ENCODE measurements at places on chromosomes 6 and 20. TPM values are rescaled to one million over a fixed set of nuclear protein-coding genes. Genes with fewer than 3 reads are reported as not detected.

- DNase-seq, result no peak
Observed at GRCh38 chr6:111855753-111856152, 17.5 kb downstream of the FYN start.

- DNase-seq, result no peak
Observed at GRCh38 chr6:90080876-90081481, 186.7 kb downstream of the GJA10 start.

GNAS-AS1 gene
- polyA plus RNA-seq, result 0.78 TPM

PHACTR1 gene
- 19.1 TPM for polyA plus RNA-seq

DNA sequence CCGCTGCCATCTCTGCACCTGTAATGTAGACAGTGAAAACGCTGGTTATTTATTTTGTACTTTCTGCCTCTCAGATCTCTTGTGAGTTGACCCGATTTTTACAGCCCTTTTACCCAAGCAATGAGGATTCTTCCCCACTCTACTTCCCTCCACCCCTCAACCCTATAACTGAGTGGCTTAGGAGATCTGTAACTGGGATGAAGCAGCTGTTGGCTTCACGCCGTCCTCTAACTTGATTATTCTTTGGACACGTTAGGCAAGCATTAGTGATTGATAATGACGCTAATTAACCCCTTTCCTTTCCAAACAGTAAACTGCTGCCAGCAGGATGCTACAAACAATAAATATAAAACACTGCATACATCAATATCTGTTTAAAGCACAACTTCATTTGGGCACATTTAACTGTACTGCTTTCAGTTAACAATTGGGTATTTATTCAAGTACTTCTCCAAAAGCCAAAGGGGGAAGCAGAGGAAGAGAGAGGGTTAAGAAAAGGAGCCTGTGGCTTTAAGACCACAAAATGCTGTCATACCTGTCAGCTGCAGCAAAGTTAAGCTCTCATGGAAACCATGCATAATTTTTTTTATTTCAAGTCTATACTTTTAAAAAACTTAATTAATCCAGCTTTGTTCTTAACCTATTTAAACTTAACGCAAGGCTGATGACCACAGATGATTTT is 21.2 kb downstream of the TFAP2A start:
- no peak for DNase-seq

GRCh38 chr6:144158133-144158532 is 7.8 kb downstream of the STX11 start:
- DNase-seq, result no peak

- DNase-seq, result no peak
Observed at GRCh38 chr6:156154896-156155295, 622.3 kb upstream of the ARID1B start.

PKIB gene
- 2.0 TPM for polyA plus RNA-seq

GRIK2 gene
- 15.6 TPM for polyA plus RNA-seq

DNA sequence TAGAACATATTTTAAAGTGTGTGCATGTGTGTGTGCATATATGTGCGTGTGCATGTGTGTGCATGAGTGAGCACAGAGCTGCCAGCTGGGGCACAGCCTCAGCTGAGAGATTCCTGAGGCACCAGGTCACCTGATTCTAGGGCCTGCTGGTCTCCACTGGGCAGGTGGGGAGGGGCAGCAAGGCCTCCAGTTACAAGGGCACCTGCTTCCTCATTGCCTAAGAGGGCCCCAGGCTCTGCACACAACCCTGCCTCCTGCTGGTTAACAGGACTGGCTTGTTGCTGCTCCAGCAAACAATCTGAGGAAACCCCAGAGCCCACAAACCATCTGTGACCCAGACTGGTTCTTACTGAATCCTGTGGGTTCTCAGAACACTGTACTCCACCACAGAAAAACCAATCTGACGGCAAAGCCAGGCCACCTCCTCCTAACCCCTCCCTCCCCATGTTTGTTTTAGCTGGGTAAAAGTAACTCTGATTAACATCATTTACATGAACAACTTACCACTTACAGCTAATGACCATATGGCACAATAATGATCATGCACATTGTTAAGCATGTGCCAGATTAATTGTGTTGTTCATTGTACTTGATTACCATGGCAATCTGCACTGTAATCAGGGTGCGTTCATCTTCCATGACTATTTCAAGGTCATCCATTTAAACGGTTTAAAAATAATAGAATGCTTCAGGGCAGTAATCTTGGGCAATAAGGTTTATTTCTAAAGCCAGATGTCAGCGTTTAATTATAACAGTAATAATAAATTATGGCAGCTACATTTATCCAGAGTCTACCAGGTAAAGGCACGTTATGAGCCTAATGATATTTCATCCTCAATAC is 23.1 kb upstream of the UBE2J1 start:
- peak; percentile 45 for DNase-seq

ILRUN gene
- polyA plus RNA-seq, result 53.4 TPM

BNIP5 gene
- polyA plus RNA-seq, result 0.13 TPM

GRCh38 chr20:2564406-2564805 is 28.0 kb downstream of the TMC2 start:
- DNase-seq, result no peak

DNAH8 gene
- polyA plus RNA-seq, result 0.15 TPM

GRCh38 chr6:41846666-41847237 is 48.4 kb downstream of the USP49 start:
- peak; percentile 10 for DNase-seq

Measured in left renal pelvis (tissue), 4 donors.